ENCODE measurements at places on chromosomes 4 and X. TPM values are rescaled to one million over a fixed set of nuclear protein-coding genes. Genes with fewer than 3 reads are reported as not detected.

GRCh38 chr4:42361456-42361855 lies 35.8 kb upstream of the SHISA3 start:
- H3K4me1 ChIP-seq, result no peaks in the 10 kb centered on the region
- H3K4me3 ChIP-seq, result no peak overlapping the region
- no peaks in the 10 kb centered on the region for H3K36me3 ChIP-seq
- H3K27me3 ChIP-seq, result no peaks in the 10 kb centered on the region

- no peak overlapping the region for H3K4me3 ChIP-seq
- no peaks in the 10 kb centered on the region for H3K36me3 ChIP-seq
- H3K27me3 ChIP-seq, result no peaks in the 10 kb centered on the region
- DNase-seq, result no peak
These were observed 105.2 kb upstream of the FAM9A start for GRCh38 chrX:8906299-8906938.

DNA sequence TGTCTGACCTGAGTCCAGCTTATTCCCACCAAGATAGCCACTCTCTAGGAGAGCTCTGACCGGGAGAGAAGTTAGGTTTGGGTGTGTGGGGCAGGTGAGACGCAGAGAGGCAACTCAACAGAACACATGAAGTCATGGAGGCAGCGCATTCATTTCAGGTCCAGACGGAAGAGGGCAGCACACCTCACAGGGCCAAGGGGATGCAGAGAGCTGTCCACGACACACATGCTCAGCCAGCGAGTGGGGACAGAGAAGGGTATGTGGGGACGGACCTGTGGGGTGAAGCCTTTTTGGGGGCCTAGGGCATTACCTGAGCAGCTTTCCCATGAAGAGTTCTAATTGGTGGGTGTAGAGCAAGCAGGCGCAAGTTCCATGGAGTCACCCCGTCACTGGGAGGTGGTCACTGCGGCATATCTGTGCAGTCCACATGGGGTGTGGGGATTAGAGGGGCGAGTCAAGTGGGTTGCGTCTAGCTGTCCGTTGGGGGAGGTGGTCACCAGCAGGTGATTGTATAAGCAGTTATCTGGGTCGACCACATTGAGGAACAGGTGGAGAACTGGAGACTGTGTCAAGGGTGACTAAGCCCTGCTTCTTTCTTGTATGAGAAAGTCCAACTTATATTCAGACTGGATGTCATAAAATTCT lies 24.3 kb upstream of the UXT start:
- no peak overlapping the region for H3K4me3 ChIP-seq
- H3K27ac ChIP-seq, result no peak overlapping the region
- DNase-seq, result no peak
- H3K4me1 ChIP-seq, result no peaks in the 10 kb centered on the region
- no peaks in the 10 kb centered on the region for H3K27me3 ChIP-seq

SSX2 gene
- not detected for total RNA-seq

- no peak overlapping the region for H3K27ac ChIP-seq
- no peaks in the 10 kb centered on the region for H3K36me3 ChIP-seq
- no peaks in the 10 kb centered on the region for H3K4me1 ChIP-seq
- H3K4me3 ChIP-seq, result no peak overlapping the region
- no peak for DNase-seq
These were observed 383.3 kb downstream of the BCOR start for GRCh38 chrX:39714471-39714870.

DNA sequence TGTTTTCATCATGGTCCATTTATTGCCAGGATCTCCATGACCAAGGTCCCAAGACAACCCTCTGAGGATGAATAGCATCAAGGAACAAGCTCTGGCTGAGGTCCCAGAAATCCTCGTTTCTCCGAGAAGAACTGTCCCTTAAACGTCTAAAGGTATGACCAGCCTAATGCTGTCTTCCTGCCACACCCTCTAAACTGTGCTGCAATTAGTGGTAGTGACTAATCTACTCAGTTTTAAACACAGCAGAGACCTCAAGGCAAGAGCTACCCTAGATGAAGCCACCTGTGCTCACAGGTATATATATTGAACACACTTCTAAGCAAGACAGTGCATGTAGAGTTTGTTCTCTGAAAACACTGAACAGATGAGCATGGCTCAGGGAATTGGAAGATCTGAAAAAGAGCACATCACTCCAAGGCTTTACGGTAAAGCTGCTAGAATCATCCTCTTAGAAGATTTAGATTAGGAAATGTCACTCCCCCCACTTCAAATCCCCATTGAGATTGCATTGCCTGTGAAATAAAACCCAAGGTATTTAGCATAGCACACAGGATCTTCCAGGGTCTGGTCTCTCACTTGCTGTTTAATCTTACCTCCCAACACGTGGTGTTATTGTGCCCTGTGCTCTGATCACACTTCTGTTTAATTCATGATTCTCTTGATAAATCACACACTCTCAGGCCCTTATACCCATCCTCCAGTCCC lies 173.9 kb upstream of the VCX3A start:
- H3K36me3 ChIP-seq, result no peaks in the 10 kb centered on the region
- no peak for DNase-seq
- H3K27ac ChIP-seq, result no peak overlapping the region
- H3K4me1 ChIP-seq, result no peaks in the 10 kb centered on the region

GRCh38 chr4:153643406-153644383 lies 40.4 kb upstream of the TLR2 start:
- no peaks in the 10 kb centered on the region for H3K36me3 ChIP-seq
- no peaks in the 10 kb centered on the region for H3K4me1 ChIP-seq
- no peak for DNase-seq
- H3K4me3 ChIP-seq, result no peak overlapping the region
- no peaks in the 10 kb centered on the region for H3K27me3 ChIP-seq
- no peak overlapping the region for H3K27ac ChIP-seq

CCDC120 gene
- 19.1 TPM for total RNA-seq

- no peaks in the 10 kb centered on the region for H3K36me3 ChIP-seq
- peaks cover 4% of the 10 kb centered on the region for H3K27me3 ChIP-seq
- DNase-seq, result no peak
These were observed 74.7 kb downstream of the CEP44 start for GRCh38 chr4:174358410-174358809.

DNA sequence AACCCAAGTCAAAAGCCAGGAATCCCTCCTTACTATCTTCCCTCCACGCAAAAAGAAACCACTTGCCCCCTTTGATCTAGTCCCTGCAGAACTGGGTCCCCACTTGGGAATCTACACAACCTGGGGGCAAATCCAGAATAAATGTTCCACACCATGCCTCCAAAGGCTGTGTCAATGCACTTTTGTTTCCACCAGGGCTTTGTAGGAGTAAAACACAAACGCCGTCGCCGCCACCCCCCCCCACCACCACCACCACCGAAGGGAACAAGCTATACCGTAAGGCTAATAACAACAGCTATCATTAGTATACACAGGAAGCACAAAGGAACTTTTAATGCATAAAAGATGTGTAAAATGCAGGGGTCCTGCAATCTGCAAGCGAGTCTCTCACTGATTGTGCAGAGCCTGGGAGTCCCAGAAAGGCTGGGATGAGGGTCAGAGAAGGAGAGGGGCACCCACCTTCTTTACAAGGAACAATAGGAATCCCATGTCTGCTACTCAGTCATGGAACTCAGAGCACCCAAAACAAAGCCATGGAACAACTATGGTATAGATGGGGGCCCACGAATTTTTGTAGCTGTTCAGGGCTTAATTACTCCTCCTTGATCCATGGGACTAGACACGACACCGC lies 13.2 kb downstream of the BCOR start:
- no peaks in the 10 kb centered on the region for H3K36me3 ChIP-seq
- H3K27me3 ChIP-seq, result no peaks in the 10 kb centered on the region
- H3K4me1 ChIP-seq, result peaks cover 47% of the 10 kb centered on the region

MYOZ2 gene
- 0.27 TPM for total RNA-seq

AP1AR gene
- 38.1 TPM for total RNA-seq

NRK gene
- total RNA-seq, result 0.32 TPM

DNA sequence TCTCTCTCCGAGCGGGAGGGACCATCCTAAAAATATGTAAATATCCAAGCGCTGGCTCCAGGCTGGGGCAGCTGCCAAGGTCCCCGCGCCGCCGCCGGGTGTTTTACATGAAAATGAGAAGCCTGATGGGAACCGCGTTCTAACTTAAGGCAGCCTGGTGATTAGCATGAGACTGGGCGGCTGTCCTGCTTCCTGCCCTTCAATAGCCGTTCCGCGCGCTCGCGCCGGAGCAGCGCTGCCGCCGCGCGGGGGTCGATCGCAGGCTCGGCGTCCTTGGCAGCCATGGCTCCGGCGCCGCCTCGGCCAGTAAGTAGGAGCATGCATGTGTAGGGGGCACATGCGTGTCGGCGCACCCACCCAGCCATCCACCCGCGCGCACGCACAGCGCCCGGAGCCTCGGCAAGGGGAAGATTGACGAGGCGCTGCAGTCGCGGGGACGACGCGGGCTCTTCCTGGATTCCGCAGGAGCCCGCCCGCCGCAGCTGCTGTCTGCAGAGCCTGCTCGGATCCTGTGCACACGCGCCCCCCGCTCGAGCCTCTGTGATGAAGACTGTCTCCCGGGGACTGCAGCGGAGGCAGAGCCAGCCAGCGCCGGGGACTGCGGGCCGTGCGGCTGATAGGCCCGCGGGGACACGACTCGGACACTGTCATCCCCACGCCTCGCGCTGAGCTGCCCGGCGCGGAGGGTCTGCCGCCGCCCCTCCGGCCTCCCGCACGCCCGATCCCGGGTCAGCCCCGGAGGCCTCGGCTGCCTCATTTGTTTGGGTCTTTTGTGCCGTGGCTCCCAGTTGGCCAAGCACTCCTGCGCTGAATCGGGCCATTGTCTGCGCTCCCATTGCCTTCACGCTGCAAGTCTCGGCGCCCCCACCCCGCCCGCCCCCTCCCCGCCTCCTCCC lies 734 bp downstream of the STOX2 start:
- no peaks in the 10 kb centered on the region for H3K36me3 ChIP-seq
- peaks cover 20% of the 10 kb centered on the region for H3K4me1 ChIP-seq
- H3K27me3 ChIP-seq, result peaks cover 43% of the 10 kb centered on the region
- H3K4me3 ChIP-seq, result peak overlapping the region; percentile 72
- peak overlapping the region; percentile 72 for H3K27ac ChIP-seq

DNA sequence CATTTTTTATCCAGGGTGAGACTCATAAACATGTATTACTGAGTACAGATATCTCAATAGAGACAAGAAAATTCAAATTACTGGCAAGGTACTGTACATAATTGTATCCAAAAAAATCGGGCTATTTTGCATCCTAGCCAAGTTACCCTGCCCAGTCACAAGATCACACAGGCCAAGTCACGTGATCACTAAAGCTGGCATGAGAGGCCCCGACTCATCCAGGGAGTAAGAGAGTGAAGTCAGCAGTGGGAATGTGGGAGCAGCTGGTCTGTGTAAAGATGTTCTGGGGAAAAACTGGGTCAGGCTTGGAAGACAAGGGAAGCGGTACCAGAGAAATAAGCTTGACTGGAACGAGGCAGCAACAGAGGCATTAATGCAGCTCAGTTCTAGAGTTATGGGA lies 119.3 kb upstream of the STS start:
- H3K4me3 ChIP-seq, result no peak overlapping the region
- H3K36me3 ChIP-seq, result no peaks in the 10 kb centered on the region
- no peak for DNase-seq
- H3K27me3 ChIP-seq, result no peaks in the 10 kb centered on the region

DNA sequence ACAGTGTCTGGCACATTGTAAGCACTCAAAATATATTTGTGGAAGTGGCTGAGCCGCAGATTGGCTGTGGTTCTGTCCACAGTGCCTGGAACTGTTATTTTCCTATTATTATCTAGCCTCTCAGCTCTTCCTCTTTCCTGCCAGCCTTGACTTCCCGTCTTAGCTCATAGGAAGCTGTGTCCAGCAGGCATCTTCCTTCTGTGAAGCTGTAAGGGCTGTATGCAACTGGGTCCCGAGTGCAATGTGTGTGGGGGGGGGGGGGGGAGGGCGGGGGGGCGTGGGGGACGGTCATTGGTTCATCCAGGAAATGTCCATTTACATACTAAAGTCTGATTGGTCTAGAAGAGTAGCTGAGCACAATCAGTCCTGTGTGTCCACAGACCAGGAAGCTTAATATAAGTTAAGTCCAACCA lies 210.7 kb downstream of the PDGFRA start:
- peak overlapping the region; percentile 20 for H3K27ac ChIP-seq
- H3K36me3 ChIP-seq, result no peaks in the 10 kb centered on the region
- peak; percentile 9 for DNase-seq
- no peak overlapping the region for H3K4me3 ChIP-seq
- H3K27me3 ChIP-seq, result no peaks in the 10 kb centered on the region

- no peak for DNase-seq
- H3K4me1 ChIP-seq, result no peaks in the 10 kb centered on the region
- no peak overlapping the region for H3K4me3 ChIP-seq
- H3K36me3 ChIP-seq, result no peaks in the 10 kb centered on the region
- no peaks in the 10 kb centered on the region for H3K27me3 ChIP-seq
These were observed 12.7 kb upstream of the CXCL8 start for GRCh38 chr4:73727685-73728084.

- H3K36me3 ChIP-seq, result no peaks in the 10 kb centered on the region
- no peak for DNase-seq
- H3K27me3 ChIP-seq, result no peaks in the 10 kb centered on the region
These were observed 69.6 kb downstream of the KIT start for GRCh38 chr4:54727346-54727745.

- no peak overlapping the region for H3K27ac ChIP-seq
- no peaks in the 10 kb centered on the region for H3K4me1 ChIP-seq
- no peaks in the 10 kb centered on the region for H3K27me3 ChIP-seq
- H3K36me3 ChIP-seq, result no peaks in the 10 kb centered on the region
These were observed 81.5 kb downstream of the REPS2 start for GRCh38 chrX:17027931-17028330.

GRCh38 chr4:75004755-75005668 lies 72.1 kb downstream of the PARM1 start:
- H3K36me3 ChIP-seq, result no peaks in the 10 kb centered on the region
- no peak for DNase-seq
- no peaks in the 10 kb centered on the region for H3K27me3 ChIP-seq
- no peak overlapping the region for H3K4me3 ChIP-seq

DNA sequence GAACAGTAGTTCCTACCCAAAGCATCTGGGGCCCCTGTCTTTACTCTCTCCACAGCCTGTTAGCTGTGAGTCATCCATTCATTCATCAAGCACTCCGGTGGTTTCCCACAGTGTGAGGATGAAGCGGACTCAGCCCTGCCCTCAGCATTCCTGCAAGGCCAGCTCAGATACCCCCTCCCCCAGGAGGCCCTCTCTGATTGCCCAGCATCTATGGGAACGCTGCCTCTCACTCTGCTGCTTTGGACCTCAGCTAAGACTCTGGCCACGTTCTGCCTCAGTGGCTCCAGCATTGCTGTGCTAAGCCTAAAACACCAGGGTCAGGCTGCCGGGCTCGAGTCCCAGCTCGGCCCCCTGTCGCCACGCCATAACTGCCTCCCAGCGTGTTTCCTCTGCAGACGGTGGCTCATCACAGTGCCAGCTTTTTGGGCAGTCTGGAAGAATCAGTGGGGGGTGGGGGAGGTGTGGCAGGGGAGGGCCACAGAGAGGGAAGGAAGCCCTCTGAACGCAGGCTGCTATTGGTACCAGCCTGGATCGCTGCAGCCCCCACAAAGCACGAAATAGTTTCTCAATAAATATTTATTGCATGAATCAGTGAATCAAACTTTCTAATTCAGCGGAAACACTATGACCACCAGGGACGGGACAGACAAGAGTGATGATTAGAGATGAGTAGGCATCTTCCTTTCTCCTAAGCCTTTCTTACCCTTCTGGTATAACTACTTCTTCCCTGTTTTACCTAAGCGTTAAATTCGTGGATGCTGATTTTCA lies 74.4 kb downstream of the SORCS2 start:
- no peaks in the 10 kb centered on the region for H3K27me3 ChIP-seq
- H3K36me3 ChIP-seq, result no peaks in the 10 kb centered on the region
- no peak for DNase-seq
- no peaks in the 10 kb centered on the region for H3K4me1 ChIP-seq
- no peak overlapping the region for H3K27ac ChIP-seq

PAGE2 gene
- total RNA-seq, result not detected

- no peaks in the 10 kb centered on the region for H3K36me3 ChIP-seq
- no peaks in the 10 kb centered on the region for H3K27me3 ChIP-seq
- no peak overlapping the region for H3K4me3 ChIP-seq
- no peak for DNase-seq
These were observed 51.0 kb upstream of the SPIN4 start for GRCh38 chrX:63402106-63402505.

CTPS2 gene
- 17.1 TPM for total RNA-seq
